ENCODE measurements at places on chromosomes 11 and 22. TPM values are rescaled to one million over a fixed set of nuclear protein-coding genes. Genes with fewer than 3 reads are reported as not detected.

GRCh38 chr22:40363059-40363458 lies 7.3 kb upstream of the SGSM3 start:
- DNase-seq, result no peak

- DNase-seq, result no peak
Measured at GRCh38 chr22:20982563-20982882, 426 bp downstream of the LZTR1 start.

GRCh38 chr11:103013421-103013820 lies 57.9 kb upstream of the MMP13 start:
- no peak for DNase-seq

DNA sequence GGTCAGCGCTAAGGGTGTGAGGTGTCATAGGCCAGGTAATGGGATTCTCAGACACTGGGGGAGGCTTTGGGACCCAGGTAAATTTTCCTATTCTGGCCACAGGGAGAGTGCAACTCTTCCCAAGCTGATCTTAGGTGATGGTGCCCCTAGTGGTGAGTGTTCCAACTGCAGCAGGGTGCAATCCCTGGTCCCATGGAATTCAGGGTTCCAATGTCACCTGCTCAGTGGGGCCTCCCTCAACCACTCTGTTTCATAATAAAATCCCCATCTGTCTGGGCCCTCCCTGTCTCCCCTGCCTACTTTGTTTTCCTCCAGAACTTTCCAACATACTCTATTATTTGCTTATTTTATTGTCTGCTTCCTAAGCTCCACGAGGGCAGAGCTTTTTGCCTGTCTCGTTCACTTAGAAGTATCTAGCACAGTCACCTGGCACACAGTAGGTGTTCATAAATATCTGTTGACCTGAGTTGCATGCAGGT lies 2.9 kb upstream of the SGSM1 start:
- no peak for DNase-seq

DNA sequence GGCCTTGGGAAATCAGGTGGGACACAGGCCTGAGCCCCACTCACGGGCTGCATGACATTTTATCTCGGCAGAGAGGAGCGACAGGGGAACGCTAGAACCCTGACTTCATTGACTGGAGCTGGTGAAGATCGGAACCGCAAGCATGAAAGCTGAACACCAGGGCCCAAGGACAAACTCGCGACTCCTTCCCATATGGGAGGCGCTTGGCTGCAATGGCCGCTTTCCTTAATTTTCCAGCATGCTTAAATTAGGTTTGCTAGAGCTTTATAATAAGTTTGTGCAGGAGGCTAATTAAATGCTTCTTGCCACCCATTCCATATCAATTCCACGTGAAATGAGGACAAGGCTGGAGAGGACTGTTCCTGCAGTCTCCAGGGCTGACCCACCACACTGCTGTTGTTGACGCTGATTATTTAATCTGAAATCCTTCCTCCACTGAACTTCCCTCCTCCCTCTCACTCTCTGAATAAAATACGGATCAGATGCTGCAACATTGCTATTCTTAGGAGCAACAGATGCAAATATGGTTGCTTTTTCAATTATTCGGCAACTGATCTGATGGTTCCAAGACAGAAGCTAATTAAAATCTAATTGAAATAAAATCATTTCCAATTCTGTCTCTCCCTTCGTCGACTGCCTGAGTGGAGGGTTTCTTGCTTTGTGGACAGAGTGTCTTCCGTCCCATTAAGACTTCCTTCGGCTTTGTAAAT lies 692.9 kb downstream of the OPCML start:
- no peak for DNase-seq

GRCh38 chr11:96155627-96156378 lies 187.2 kb downstream of the MAML2 start:
- DNase-seq, result peak; percentile 83

- no peak for DNase-seq
Measured at GRCh38 chr11:101508370-101508769, 75.4 kb downstream of the TRPC6 start.

- DNase-seq, result no peak
Measured at GRCh38 chr11:44575288-44575672, 9.8 kb downstream of the CD82 start.

GRCh38 chr11:103077554-103077953 lies 14.4 kb downstream of the DCUN1D5 start:
- no peak for DNase-seq

DNA sequence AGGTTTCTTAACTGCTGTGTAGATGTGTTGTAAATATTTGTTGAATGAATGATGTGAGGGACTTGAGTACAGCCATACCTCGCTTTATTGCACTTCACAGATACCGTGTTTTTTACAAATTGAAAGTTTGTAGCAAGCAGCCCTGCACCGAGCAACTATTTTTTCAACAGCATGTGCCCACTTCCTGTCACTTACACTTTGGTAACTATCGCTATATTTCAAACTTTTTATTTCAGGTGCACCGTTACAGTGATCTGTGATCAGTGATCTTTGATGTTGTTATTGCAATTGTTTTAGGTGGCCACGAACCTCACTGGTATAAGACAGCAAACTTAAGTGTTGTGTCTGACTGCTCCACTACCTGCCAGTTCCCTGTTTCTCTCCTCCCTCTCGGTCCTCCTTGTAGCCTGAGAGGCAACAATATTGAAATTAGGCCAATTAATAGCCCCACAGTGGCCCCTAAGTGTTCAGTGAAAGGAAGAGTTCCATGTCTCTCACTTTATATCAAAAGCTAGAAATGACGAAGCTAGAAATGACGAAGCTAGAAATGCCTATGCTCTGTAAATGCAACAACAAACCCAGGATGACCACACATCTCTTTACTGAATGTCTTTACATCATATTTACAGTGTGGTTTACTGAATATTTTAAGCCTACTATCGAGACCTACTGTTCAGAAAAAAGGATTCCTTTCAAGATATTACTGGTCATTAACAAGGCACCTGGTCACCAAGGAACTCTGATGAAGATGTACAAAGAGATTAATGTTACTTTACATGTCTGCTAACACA lies 1.0 kb downstream of the SFI1 start:
- DNase-seq, result no peak

DNA sequence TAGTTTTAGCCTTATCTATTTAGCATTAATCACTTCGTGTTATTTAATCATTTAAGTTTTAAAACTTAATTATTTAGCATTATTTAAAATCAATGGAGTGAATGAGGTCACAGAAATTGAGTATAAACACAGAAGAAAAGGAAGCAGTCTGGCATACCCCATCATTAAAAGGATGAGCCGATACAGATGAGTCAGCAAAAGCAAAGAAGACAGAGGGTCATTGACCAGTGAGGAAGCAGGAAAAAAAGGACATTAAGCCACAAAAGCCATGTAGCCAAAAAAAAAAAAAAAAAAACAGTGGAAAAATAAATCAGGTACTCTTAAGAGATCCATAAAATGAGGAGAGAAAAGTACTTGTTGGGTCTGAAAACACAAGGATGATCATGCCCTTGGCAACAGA lies 71.5 kb downstream of the TYR start:
- DNase-seq, result no peak

DNA sequence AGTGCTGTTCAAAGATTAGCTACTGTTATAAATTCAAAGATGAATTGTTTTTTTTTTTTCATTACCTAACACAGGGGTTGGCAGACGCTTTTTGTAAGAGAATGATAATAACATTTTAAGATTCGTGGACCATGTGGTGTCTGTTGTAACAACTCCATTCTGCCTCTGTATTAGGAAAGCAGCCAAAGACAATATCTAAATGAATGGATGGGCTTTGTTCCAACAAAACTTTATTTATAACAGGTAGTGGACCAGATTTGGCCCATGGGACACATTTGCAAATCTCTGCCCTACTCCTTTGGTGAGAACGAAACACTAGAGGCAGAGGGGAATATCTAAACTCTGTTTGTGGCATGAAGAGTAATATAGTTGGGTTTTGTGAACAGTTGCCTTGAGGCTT lies 83.6 kb upstream of the BLID start:
- DNase-seq, result no peak

DNA sequence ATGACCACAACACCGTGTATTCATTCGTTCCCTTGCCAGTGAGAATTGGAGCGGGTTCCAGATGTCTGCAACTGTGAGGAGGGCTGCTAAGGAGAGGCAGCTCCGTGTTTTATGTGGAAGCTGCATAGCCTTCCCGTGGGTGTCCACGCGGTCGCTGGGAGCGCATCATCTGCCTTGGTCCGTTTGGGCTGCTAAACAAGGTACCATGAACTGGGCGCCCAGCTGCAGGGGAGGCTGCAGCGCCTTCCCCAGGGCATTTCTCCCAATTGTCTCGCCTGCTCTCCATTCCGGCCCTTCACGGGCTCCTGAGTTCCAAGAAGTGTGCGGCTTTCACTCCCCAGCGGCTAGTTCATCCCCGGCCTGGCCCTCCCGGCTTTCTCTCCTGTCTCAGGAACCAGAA lies 1446.4 kb downstream of the TBC1D22A start:
- no peak for DNase-seq

DNA sequence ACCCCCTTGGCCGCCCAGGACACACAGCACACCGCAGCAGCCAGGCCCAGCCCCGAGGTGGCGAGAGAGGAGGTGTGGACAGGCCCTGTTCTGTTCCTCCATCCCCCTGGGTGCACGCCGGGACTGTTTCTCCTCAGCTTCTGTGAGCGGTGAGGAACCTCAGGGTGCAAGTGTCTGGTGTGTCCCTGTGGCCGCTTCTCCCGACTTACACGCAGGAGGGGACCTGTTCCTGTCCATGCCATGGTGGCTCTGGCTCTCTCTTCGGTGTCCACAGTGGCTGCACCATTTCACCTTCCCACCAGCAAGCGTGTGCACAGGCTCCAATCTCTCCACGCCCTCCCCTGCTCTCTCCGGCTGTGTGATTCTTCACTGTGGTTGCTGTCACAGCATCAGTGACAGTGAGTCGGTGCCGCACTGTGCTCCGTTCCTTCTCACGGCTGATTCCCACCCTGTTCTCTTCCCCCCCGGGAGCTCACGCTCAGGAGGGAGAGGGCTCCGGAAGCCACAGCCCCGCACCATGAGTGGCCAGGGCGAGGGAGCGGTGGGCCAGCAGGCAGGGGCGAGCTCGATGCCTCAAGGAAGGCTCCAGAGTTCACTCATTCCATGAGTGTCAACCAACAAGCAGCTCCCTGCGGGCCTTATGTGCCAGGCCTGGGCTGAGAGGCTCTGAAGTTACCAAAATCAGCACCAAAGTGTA lies 18.6 kb upstream of the WNT7B start:
- no peak for DNase-seq

DNA sequence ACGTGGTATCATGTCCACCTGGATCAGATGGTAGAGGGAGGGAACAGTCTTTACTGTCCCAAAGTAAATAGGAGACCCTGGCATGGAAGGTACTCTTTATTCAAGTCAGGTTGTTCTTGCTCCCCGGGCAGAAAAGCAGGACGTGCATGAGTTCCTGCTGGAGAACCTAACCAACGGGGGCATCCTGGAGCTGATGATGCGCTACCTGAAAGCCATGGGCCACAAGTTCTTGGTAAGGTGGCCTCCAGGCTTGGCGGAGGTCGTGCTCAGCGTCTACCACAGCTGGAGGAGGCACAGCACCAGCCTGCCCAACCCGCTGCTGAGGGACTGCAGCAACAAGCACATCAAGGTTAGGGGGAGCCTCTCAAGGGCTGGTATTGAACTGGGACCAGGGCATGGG lies 48.7 kb downstream of the CABIN1 start:
- DNase-seq, result no peak

DNA sequence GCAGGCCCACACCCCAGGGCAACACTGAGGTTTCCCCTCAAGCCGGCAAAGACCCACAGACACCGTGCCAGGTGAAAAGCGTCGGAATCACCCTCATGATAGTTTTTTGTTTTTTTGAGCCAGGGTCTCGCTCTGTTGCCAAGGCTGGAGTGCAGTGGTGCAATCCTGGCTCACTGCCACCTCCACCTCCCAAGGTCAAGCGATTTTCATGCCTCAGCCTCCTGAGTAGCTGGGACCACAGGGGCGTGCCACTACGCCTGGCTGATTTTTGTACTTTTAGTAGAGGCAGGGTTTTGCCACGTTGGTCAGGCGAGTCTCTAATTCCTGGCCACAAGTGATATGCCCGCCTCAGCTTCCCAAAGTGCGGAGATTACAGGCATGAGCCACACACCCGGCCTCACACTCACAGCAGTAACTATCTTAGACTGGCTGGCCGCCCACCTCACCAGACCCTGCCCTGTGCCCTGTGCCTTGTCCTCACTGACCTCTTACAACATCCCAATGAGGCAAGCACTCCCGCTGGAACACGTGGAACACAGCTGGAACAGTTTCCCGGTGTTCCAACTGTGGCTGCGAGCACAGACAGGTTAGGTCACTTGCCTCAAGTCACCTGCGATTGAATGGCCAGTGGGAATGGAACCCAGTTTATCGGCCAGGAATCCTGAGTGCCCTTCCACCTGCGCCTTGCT lies 21.1 kb downstream of the LRRC10B start:
- no peak for DNase-seq

- no peak for DNase-seq
Measured at GRCh38 chr22:31944700-31945442, 536 bp downstream of the YWHAH start.

GRCh38 chr11:66687831-66688281 lies 10.2 kb upstream of the RBM4B start:
- no peak for DNase-seq

- no peak for DNase-seq
Measured at GRCh38 chr11:95245038-95245437, 14.0 kb upstream of the SESN3 start.

- no peak for DNase-seq
Measured at GRCh38 chr11:62487738-62488551, 58.7 kb downstream of the AHNAK start.

The TSGA10IP gene
- polyA plus RNA-seq, result 0.23 TPM

The SYCE3 gene
- not detected for polyA plus RNA-seq

The SHISA8 gene
- 0.38 TPM for polyA plus RNA-seq

The TESMIN gene
- 19.3 TPM for polyA plus RNA-seq

The OR4D5 gene
- polyA plus RNA-seq, result not detected

The KCNQ1OT1 gene
- polyA plus RNA-seq, result 2.8 TPM

The MMP11 gene
- 13.3 TPM for polyA plus RNA-seq

The CNTN5 gene
- polyA plus RNA-seq, result 27.1 TPM

Data from left kidney (tissue), 8 donors.